Foreskin keratinocyte (primary cell): ENCODE measurements at places on chromosomes 3 and 15.

DNA sequence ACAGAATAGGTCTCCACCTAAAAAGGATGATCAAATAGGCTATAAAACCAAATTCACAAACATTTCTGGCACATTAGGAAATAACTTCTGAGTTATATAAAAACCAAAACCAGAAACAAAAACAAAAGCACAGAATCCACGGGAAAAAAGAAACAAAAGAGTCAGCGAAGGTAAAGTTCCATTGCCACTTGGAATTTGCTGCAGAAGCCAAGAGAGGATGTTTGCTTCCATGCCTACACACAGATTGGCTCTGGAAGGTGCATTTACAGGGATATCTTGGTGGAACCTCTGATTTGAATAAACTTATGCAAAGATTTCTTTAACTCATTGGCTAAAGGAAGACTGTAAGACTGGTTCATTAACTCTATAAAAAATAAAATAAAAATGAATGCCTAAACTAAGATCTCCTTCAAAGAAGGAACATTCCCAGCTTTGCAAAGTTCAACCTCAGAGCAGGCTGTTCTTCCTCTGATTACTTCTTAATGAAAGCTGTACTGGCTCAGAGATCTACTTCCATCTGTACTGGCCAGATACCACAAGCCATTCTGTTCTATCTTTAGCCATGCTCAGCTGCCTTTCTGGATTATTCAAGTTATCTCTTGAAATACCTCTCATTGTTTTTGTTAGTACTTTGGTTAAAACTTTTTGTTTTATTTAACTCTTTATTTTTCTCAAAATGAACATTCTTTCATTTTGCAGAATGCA lies 537.5 kb upstream of the CCDC54 start:
- DNase-seq: no peak

DNA sequence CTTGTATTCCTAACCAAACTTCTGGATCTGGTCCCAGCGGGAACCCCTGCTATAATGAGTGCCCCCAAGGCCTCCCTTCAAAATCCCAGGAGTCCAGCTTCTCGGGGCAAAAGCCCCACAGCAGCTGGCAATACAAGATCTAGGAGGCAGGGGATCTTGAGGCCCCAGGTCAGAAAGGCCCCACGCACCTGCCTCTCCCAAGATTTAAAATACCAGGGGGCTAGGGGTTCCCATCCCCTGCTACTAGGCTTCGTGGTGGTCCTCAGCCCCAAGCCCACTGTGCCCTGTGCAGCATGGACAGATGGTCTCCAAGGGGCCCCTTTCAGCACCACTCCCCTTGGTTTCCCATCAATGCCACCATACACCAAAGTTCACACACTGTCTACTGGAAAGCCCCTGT lies 15.8 kb upstream of the CYP11A1 start:
- DNase-seq: no peak

- no peak for DNase-seq
Measured at GRCh38 chr3:119810018-119810435, 28.1 kb downstream of the NR1I2 start.

- DNase-seq: peak; percentile 77
Measured at GRCh38 chr3:35944926-35945710, 305.8 kb downstream of the ARPP21 start.

DNA sequence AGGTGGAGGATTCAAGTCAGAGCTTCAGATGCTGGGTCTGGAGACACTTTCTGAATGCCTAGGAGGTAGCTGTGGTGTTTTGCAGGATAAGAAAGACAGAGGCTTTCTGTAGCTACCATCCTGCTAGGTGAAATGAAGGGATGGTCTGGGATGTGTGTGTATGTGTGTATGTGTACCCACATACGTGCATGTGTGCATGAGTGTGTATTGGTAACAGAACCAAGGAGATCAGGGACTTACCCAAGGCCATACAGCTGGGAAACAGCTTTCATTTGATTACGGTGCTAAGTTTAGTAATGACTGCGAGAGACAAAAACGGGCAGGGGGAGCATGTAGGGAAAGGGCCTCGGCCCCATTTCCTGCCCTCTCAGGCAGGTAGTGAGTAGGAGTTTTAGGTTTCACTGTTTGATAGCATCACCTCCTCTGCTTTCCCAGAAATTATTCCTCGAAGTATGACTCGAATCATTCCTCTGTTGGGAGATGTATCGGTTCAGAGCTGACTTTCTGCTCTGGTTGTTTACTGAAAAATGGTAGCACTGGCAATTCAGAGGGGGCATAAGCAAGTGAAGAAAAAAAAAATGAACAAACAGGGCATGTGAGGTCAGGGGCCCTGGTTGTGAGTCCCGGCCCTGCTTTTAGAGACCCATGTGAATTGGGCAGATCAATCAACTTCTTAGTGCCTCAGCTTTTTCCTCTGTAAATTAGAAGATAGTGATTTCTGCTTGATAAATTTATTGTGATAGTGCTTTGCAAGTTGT lies 130.7 kb downstream of the LPP start:
- DNase-seq: no peak

DNA sequence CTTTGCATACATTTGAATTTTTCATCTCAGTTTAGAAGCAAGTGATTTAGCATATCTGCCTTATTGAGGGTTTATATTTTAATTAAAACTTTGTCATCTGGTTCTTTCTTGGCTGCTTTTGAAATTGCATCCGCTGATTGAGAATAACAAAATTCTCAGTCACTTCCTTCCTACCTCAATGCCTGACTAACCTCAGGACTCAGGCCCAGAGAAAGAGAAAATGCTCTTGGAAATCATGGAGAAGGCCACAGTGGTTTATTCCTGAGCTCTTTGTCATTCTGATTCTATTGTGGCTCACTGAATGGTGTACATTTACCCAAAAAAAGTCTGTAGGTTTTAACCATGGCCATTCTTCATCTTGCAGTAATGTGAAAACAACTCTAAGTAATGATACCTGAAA lies 533.9 kb downstream of the TBL1XR1 start:
- DNase-seq: no peak
